ENCODE measurements at places on chromosomes 5 and 9.

GRCh38 chr9:122444041-122444733 lies 33.5 kb downstream of the OR1J1 start:
- no peak for DNase-seq

DNA sequence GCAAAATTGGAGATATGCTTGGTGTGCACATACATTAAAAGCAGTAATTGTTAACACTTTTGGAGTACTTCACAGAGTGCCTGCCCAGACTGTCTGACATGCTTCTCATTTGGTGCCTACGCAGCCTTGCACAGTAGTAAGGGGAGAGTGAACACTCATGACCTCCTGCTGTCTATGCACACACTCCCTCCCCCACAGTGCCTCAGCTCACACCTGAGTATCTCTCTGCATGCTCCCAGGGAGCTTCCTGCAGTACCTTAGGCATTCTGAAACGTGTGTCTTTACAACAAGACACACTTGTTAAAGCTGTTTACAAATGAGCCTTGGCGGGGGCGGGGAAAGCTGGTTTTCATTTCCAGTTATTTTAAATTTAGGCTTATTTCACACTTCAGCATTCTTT lies 18.0 kb downstream of the MAP3K1 start:
- peak; percentile 15 for DNase-seq

DNA sequence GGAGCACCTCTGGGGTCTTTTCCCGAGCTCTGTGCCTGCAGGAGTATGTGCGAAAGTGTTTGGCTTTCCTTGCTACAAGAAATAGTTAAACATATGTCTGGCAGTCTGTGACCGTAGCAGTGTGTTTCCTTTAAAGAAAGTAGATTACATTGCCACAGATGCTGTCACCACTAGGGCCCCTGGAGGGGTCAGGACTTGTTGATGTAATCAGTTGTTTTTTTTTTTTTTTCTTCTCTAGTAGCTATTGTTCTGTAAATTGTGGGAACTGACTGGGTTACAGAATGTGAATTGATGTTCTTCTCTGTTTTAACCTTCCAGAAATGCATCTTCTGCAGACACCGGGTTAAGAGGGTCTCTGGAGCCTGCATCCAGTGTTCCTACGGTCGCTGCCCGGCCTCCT lies 345.6 kb downstream of the KDM4C start:
- no peak for DNase-seq

DNA sequence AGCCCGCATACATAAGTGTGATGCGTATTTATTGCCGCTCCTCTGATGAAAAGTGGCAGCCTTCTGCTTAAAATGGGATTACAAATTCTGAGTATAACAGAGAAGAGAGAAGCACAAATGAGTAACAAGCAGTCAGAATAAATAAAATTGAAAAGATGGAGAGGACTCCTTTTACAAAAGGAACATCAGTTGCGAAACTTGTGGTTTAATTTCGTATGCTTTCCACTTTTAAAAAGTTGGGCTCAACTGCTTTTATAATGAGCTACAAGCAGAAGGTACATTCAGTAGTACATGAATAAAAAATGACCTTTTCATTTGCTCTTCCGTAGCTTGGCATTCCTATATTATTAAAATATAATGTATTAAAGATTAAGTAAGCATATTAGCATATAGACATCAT lies 320.0 kb downstream of the FBXL17 start:
- DNase-seq, result no peak

GRCh38 chr5:31124026-31124425 lies 69.5 kb upstream of the CDH6 start:
- no peak for DNase-seq

GRCh38 chr5:40841068-40841805 lies at the start of gene CARD6:
TSS of gene CARD6 (plus strand) at chr5:40841367. CDS start at chr5:40841383, 16 bp downstream.
- no peak for DNase-seq

GRCh38 chr9:114968671-114969070 lies 38.3 kb upstream of the TNFSF8 start:
- DNase-seq, result no peak

DNA sequence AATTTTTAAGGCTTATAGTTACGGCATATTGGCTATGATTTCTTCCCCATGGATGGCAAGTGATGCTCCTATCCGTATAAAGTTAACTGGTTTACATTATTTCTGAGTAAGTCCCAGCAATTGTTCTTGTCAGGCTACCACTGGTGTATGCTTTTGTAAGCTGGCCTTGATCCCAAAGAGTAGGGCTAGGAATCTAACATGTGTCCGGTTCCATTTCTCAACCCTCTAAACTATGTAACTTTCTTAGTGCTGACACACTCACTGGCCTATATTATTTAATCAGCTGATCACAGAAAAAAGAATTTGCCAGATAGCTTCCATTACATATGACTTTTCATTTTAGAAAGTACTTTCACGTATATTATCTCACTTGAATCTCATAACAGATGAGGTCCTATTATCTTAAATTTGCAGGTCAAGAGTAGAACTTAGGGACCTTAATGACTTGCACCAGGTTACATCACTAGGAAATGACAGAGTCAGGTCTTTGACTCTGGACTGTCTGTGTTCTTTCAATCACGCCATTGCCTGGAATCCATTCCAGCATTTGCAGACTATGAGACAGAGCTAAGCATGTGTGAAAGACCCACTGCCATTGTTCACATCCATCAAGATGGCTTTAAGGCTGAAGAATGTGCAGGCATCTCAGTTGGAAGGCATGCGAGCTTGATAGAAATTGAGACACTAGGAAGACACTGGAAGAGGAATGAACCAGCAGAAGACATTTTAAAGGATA lies 362.9 kb downstream of the ARRDC3 start:
- no peak for DNase-seq

DNA sequence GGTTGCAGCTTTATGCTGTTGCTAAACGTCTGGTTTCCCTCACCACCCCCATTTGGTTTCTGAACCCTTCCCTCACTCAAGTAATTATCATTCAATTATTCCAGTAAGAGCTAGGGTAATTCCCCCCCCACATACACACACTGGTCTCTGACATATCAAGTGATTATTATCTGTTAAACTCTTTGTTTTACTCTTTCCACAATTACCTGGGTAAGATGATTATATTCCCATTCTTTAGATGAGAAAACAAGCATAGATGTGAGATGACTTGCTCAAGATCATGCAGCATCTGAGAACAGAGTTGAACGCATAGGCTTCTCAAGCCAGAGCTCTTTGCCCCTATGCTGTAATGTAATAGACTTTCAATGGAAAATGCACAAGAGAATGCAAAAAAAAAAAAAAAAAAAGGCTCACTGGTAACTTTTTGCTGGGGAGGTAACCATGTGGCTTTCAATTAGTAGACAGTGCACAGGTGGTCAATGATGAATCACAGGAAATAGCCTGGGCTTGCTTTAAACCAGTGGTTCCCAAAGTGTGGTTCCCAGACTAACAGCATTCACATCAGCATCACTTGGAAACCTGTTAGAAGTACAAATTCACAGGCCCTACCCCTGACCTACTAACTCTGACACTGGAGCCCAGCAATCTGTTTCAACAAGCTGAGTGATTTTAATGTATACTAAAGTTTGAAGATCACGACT lies 87.6 kb downstream of the PIK3R1 start:
- no peak for DNase-seq

GRCh38 chr5:4082966-4083564 lies 487.4 kb downstream of the IRX1 start:
- DNase-seq, result no peak

- DNase-seq, result no peak
Observed at GRCh38 chr5:133269691-133270090, 217.9 kb downstream of the HSPA4 start.

DNA sequence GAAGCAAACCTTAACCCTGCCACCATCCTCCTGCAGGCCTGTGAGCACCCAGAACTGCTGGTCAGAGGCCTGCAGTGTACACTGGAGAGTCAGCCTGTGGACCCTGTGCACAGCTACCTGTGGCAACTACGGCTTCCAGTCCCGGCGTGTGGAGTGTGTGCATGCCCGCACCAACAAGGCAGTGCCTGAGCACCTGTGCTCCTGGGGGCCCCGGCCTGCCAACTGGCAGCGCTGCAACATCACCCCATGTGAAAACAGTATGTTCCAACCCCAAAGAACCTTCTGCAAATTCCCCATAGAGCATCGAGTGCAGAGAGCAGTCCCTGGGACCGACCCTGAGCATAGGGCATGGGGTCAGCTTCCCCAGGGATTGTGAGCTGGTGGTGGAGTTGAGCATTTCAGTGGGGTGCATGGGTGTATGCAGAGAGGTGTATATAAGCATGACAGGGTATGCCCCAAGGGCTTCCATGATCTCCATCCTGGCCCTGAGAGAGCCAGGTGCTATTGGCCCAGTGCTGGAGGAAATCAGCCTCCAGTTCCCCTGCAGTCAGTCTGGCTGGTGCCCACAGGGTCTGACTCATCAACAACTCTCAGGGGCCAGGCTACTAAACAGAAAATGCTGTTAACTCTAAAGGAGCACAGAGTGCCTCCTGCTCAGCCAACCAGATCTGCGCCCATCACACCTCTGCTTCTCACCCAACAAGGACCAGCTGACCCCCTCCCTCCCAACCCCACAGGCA lies 126.2 kb downstream of the SAXO1 start:
- DNase-seq, result no peak

DNA sequence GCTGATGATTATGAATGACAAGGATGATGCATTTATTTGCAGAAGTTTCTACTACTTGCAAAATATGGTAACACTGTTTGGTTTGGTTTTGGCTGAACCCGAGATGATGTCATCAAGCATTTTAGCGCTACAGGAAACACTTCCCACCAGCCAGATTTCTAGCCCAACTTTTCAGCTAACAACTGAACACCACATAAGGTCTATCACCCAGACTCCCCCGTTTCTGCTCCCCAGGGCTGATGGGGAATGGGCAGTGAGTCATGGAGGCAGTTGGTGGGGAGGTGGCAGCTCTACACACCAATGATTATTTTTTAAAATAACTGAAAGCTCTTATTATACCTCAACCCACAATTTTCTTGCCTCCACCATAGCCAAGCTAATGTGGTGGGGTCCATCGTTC lies 302.9 kb downstream of the CEMIP2 start:
- no peak for DNase-seq

- DNase-seq, result no peak
Observed at GRCh38 chr9:91898451-91899218, 51.4 kb downstream of the ROR2 start.

- DNase-seq, result no peak
Observed at GRCh38 chr5:114477816-114478334, 116.0 kb downstream of the KCNN2 start.

DNA sequence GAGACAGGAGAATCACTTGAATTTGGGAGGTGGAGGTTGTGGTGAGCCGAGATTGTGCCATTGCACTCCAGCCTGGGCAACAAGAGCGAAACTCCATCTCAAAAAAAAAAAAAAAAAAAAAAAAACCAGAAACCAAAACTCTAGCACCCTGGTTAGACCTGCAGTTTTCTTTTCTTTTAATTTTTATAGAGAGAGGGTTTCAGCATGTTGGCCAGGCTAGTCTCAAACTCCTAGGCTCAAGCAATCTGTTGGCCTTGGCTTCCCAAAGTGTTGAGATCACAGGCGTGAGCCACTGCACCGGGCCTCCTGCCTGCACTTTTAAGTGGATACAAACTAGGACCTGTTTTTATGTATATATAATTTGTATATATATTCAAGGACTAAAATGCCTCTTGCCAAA lies 12.9 kb upstream of the MTMR12 start:
- no peak for DNase-seq

GRCh38 chr9:8337834-8338766 lies 538.5 kb upstream of the DMAC1 start:
- no peak for DNase-seq

- DNase-seq, result no peak
Observed at GRCh38 chr5:122093415-122094180, 15.5 kb upstream of the LOX start.
